ENCODE measurements at places on chromosomes 12 and 14.

- DNase-seq, result no peak
Measured at GRCh38 chr14:77276959-77277358, 6.0 kb upstream of the NGB start.

DNA sequence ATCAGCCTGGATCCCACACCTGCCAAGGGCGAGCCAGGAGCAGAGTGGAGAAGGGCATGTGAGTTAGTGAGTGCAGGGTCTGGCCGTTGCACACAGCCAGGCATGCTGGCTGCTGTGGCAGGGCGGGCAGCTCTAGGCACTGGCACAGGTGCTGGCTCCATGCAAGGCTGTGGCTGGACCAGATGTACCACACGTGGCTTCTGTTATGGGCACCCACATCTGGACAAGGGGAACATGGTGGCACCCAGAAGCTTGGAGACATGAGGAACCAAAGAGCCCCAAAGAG lies 20.1 kb downstream of the SERPINA3 start:
- no peak for DNase-seq

GRCh38 chr12:19842116-19842515 lies 402.8 kb downstream of the AEBP2 start:
- DNase-seq, result no peak

DNA sequence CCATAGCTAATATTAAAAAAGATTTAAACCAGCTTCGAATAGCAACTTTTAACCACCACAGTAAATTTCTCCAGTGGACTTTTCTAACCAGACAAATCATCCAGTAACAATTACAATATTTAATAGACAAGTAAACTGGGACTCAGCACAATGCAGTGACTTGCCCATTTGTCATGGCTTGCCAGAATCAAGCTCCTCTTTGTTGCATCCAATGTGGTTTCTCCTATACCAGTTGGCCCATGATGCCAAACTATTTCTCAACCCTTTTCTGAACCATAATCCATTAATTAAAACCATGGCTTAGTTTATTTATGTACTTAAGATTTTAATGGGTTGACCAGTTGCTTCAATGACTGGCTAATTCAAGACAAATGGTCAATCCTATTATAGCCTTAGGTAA lies 64.4 kb downstream of the DIO2 start:
- no peak for DNase-seq

GRCh38 chr14:55353686-55354467 lies 57.8 kb downstream of the ATG14 start:
- no peak for DNase-seq
